Activated CD4-positive, CD25-positive, alpha-beta regulatory T cell treated with anti-CD3 and anti-CD28 coated beads, Interleukin-2, amount 50 U/mL, for 72 hours (primary cell): ENCODE measurements at places on chromosomes 16 and 17.
A peak's percentile ranks its signal among the peaks of the same experiment; 100 is the strongest.

GRCh38 chr17:9181640-9182039 lies 160.3 kb downstream of the NTN1 start:
- DNase-seq: no peak

DNA sequence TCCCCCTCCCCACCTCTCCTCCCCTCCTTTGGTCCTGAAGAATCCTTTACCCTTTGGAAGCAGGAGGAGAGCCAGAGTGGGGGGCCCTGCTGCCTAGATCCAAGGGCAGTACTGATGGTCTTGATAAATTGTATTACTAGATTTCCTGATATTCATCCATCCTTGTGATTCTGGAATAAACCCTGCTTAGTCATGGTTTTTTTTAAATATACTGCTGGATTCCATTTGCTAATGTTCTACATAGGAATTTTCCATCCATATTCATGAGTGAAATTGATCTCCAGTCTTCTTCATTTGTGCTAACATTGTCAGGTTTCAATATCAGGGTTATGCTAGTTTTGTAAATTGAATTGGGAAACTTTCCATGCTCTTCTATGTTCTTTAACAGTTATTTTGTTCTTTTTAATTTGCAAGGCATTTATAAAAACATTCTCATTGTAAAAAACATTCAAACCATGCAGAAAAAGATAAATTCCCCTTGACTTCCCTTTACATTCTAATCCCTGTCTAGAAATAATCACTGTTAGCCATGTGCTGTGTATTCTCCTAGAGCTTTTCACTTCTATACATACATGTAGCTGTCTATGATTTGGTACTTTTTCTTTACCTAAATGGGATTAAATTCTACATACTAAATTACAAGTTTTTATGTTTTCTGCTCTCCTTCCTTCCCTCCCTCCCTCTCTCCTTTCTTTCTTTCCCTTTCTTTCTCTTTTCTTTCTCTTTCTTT lies 56.7 kb downstream of the CCDC42 start:
- DNase-seq: no peak

- peak; percentile 93 for DNase-seq
These were observed at the start of the genes FTSJ3 and PSMC5 for GRCh38 chr17:63827002-63827800. TSS of gene FTSJ3 (minus strand) at chr17:63827663. CDS start at chr17:63826902, 761 bp downstream. TSS of gene PSMC5 (plus strand) at chr17:63827431. CDS start at chr17:63827491, 60 bp downstream.

DNA sequence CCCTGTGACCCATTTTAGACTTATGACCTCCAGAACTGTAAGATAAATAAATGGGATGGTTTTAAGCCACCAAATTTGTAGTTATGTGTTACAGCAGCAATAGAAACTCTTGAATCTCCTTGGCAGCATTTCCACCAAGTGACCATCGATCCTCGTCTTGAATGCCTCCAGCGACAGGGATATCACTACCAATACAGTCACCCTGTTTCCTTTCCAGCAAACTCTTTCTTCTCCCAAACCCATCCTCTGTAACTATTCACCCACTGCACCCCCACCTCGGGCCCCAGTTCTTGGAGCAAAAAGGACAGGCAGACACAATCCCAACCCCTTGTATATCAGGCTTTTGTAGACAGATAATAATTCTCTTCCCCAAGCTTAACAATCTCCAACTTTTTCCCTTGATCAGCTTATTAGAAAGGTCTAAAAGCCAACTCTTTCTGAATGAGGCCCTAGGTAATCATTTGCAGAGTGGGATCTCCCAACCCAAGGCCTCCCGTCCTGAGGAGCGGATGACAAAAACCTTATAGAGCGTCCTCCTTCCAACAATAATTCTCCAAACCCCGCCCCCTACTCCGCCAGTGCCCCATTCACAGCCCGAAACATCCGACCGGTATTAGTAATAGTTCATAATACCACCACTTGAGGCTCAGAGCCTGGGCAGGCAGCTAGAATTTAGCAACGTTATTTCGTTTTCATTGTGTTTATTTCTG lies 14.7 kb upstream of the PLLP start:
- no peak for DNase-seq

DNA sequence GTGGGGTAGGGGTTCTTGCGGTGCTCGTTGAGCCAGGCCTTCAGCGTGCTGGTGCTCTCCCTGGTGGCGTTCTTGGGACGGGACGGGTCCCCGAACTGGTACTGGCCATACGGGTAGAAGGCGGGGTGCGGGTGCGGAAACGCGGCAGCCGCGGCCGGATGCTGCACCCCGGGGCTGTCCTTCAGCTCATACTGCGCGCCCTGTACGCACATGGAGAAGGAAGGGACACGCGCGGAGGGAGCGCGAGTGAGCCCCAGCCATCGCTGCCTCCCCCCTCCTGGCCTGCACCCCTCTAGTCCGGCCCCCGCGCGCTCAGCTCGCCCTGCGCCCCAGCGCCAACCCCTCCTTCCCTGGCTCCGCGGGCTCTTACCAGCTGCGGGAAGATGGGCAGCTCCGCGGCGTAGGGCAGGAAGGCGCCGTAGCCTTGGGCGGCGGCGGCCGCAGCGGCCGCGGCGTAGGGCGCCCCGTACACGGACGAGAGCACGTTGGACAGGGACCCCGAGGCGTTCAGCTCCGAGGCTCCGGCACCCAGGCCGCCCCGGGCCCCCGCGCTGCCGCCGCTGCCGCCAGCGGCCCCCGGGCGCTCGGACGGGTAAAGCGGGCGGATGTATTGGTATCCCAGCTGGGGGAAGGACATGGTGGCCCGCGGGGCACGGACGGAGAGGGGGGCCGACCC lies 1.0 kb downstream of the IRX3 start:
- DNase-seq: no peak

GRCh38 chr17:49926886-49927285 lies 42.1 kb upstream of the DLX4 start:
- DNase-seq: no peak

DNA sequence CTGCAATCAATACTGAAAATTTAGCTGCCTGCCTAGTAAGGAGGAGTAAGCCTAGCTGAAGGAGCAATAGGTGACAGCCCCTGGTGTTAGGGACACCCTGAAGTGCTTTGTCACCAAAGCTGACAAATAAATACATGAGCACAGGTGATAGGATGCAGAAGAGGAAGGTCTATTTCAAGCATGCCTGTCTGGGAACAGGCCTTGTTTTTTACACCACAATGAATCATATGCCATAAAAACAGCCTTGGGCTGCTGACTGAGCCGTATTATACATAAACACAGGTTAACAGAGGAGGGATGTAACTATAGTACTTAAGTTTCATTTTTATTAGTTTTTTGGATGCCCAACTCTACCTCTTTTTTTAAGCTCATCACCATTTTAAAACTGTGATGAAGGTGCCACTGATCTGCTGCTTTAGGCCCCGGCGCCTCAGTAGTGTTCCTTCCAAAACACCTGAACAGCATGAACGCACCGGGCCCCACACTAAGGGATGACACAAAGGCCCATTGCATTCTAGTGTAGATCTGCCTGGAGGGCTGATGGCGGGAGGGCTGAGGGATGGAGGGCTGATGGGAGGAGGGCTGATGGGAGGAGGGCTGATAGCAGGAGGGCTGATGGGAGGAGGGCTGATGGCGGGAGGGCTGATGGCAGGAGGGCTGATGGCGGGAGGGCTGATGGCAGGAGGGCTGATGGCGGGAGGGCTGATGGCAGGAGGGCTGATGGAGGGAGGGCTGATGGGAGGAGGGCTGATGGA lies 150.3 kb downstream of the AATF start:
- DNase-seq: no peak

DNA sequence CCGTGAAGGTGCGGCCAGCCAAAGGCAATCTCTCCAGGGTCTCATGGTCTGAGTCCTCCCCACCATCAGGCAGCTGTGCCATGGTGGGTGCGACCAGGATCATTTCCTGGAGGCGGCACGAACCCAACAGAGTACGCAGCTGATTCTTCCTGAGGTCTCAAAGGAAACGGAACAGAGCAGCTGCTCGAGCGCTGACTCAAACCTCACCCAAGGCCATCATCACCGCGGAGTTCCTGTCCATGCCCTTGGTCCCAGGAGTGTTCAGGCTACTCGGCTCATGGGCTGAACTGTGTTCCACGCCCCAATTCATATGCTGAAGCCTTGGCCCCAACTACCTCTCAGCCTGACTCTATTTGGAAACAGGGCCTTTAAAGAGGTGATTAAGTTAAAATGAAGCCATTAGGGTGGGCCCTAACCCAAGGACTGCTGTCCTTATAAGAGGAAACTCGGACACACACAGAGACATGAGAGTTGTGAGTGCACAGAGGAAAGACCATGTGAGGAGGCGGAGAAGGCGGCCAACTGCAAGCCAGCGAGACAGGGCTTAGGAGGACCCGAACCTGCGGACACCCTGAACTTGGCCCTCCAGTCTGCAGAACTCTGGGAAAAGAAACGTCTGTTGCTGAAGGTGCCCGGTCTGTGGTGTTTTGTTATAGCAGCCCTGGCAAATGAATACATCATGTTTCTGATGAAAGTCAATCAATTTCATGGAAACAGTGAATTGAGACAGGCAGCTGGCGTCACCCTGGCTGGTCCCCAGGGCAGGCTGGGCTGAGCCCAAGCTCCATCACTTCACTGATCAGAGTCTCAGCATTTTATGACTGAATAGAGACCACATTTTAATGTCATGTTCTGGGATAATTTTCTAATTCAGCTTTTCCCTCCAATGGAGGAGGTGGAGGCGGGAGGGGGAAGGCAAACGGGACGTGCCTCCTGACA lies 13.7 kb downstream of the MXRA7 start:
- no peak for DNase-seq

GRCh38 chr16:53849585-53849984 lies 145.6 kb downstream of the FTO start:
- DNase-seq: no peak

DNA sequence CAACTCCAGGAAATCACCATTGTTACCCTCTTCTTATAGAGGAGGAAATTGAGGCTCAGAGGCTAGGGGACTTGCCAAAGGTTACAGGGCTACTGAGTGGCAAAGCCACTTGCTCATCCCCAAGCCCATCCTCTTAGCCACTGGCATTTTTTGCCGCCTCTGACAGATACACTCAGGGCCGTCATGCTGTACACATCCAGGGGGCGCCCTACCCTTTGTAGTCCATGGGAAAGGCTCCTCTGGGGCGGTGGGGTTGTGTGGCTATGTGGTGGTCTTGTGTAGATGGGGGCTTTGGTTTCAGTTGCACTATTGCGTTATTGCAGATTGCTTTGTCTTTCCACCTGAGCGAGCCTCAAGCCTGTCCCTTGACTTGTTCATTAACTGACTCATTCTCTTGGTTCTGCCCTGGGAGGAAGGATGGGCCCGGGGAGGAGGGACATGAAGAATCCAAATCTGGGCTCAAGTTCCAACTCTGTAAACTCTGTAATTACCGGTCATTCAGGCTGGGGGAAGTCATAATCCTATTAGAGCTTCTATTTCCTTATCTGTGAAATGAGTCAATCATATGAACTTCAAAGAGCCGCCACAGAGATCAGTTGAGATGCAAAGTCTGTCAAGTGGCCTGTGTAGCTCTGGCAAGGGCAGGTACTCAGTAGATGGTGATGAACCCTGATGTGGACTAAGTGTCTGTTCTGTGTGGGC lies 2.8 kb downstream of the NOS2 start:
- no peak for DNase-seq

DNA sequence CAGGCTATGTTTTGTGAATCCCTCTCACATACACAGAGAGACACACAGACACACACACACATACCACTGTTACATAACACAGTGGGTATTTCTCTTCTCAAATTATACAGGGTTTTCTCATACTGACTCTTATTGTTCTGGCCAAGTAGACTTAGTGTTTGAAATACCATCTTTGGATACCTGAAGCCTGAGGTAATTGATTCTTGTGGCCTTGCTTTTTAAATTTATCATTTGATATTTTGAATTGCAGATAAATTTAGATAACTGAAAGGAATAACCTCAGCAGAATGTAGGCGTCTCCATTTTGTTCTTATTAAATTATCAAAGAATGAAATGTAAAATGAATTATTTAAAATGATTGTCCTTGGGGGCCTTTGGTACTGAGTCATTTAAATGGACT lies 223.8 kb downstream of the LGALS9B start:
- no peak for DNase-seq

GRCh38 chr17:42691021-42691545 lies 8.8 kb downstream of the CNTNAP1 start:
- no peak for DNase-seq

DNA sequence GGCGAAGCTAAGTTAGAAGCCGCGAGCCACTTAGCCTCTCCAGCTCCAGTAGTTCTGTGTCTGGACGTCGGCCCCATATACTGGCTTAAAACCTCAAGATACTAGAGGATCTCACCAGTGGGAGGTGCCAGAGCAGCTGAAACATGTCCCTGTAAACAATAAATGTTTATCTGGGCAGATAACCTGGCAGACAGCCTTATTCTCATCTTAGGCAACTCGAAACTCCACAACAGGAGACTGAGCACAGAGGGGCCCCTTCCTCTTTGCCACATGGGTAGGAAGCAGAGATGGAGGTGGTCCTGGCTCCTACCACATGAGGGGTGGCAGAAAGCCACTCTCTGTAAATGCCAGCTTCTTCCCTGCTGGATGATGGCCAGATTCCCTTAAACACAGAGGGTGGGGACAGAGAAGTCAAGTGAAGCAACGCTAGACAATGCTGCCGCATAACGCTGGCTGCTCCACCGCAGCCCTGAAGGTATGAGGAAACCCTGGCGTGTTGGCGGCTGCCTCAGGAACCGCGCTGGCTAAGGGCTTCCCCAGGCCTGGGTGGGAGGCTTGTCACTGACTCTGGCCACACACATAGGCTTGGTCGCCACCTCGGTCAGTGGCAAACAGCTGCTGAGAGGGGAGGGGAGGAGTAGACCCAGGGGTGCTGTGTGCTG lies 67.9 kb downstream of the HIC1 start:
- DNase-seq: no peak

DNA sequence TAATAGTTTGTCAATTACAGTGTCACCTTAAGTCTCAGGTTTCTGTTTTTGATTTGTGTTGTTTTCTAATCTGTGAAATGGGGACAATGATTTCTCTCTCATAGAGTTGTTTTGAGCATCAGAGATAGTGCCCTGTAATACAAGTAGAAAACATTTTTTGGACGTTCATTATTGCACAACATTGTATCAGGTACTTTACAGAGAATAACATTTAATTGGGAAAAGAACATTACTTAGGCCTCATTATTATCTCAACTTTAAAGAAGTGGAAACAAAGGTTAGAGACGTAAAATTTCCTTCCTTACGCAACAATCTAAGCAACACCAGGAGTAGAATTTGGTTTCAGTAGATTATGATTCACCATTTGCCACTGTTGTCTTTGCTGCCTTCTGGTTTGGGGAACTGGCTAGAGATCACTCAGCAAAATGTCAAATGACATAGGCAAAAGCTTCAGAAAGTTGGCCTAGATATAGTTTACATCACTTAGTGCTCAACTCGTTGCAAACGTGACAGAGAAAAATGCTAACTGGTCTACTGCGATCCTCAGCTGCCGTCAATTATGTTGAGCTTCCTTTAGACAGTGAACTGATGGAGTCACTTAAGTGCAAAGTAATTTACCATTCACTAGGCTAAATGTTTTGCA lies 1026.8 kb downstream of the CDH11 start:
- no peak for DNase-seq

DNA sequence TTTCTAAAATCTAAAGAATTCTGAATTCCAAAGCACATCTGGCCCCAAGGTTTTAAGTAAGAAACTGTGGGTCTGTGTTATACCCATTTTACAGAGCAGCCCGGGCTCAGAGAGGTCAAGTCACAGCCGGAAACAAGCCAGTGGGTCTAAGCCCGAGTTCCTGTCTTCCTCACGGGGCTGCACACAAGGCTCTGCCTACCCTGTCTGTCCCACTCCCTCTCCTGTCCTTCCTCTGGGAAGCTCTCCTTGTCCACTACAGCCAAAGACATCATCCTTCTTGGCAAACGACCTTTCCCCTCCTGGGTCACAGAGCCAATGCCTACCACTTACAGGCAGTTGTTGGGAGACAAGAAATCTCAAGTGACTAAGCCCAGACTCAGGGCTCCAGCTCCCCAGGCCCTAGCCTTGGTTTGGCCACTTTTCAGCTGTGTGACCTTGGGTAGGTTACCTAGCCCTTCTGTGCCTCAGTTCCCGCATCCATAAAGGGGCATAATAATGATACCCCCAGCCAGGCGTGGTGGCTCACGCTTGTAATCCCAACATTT lies 55.6 kb upstream of the MAP3K14 start:
- no peak for DNase-seq
